Activated naive CD4-positive, alpha-beta T cell treated with anti-CD3 and anti-CD28 coated beads for 36 hours (primary cell): ENCODE measurements at places on chromosomes 5 and 9.

DNA sequence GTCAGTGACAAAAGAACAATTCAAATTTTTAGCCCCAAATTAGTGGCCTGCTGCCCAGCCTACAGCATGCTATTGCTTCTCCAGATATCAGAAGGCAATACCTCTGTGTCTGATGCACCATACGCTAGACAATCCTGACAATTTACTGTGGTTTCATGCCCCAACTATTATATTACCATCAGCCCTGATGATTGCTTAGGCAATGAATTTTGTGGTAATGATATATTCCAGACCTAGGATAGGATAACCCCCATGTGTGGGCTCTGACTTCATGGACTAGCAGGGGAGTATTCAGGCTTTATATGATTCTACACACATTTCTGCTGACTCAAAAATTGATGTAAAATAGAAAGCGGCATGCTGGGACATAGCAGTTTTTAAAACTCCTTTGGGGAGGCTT, 168.7 kb upstream of the FST start:
- DNase-seq: no peak

- DNase-seq: no peak
Observed at GRCh38 chr9:14903040-14903439, 7.2 kb downstream of the FREM1 start.

DNA sequence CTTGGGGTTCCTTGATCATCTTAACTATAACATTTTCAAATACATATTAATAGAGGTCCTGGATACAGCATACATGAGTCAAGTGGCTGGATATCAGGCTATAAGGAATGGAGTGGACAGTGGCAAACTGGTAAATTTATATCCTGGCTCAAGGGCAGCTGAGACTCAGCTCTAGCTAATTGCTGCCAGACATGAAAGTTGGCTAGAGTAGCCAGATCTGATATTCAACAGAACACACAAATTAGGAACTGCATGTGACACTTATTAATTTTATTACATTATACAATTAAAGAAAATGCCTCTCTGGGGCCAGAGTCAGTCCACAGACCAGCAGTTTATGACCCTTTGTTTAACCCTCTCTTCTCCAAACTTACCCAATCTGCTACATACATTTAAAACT, 206.5 kb downstream of the KCTD16 start:
- no peak for DNase-seq

DNA sequence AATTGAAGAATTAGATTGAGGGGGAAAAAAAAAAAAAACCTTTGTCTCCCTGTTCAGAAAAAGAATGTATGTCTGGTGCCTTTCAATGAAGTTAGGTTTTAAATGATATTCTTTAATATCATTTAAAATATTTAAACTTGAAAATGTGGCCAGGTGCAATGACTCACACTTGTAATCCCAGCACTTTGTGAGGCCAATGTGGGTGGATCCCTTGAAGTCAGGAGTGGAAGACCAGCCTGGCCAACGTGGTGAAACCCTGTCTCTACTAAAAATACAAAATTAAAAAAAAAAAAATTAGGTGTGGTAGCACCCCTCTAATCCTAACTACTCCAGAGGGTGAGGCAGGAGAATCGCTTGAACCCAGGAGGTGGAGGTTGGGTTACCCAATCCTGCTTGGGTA, 111.1 kb upstream of the RASA1 start:
- DNase-seq: no peak

DNA sequence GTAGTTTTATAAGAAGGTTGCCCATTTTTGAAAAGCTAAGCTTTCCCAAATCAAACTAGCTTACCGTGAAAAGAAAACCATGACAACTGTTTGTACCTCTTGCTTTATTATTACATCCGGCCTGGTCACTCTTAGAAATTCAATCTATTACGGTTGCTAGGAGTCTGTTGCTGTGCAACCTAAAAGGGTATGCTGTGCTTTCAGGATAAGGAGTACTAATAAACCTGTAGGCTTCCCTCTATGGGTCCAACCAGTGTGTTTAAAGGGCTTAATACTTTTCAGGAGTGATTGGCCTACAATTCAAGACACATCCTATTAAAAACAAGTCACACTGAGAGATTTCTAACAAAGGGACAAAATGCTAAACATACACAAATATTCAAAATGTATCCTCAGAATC, 27.1 kb downstream of the RFX3 start:
- DNase-seq: no peak
